AG20443 (cell line): ENCODE measurements at places on chromosomes 7 and 10.

DNA sequence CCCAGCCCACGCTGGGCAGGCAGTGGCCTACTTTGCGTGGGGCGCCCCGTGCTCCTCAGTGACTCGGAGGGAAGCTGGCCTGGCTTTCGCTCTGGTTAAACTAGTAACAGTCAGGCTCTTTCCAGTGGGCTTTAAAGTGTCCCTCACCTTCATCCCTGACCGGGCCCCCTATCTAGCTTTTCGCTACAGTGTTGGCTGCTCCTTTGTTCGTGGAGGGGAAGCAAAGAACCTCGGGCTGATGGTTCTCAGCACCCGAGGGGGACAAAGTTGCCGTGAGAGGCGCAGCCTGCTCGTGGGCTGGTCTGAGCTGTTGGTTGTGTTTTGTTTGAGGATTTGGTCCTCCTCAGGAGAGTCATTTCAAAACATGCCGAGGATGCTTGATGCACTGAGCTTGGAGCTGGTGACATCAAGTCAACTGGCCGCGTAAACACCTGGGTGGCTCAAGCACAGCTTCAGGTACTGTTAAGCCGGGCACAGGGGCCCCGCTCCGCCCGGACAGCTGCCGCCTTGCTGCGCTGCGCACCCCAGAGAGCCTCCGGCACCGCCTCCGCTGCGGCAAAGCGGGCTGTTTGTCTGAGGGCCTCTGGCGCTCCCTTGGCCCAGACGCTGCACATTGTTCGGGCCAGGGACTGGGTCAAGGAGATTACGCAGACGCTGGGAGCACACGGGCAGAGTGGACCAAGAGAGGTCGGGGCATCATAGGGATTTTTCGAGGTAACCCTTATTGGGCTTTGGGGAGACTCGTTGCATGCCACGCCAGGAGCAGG is 1.6 kb downstream of the DLX6 start:
- no peak for DNase-seq

GRCh38 chr7:124051681-124052377 is 19.0 kb upstream of the TMEM229A start:
- DNase-seq, result no peak

DNA sequence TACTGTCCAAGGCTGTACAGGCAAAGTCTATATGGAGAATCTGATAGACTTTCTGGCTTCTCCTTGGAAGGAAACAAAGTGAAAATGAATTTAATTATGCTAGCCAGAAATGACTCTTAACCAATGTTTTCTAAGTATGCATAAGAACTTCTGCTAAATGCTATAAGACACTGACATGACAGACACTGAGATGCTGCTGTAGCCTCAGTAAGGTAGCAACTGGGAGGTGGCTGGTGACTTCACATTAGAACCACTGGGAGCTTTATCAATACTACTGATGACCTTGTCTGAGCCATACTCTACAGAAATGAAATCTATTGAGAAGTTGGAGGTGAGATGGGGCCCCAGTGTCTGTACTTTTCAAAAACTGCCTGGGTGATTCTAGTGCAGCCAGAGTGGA is 188.6 kb downstream of the ZNF365 start:
- DNase-seq, result no peak

DNA sequence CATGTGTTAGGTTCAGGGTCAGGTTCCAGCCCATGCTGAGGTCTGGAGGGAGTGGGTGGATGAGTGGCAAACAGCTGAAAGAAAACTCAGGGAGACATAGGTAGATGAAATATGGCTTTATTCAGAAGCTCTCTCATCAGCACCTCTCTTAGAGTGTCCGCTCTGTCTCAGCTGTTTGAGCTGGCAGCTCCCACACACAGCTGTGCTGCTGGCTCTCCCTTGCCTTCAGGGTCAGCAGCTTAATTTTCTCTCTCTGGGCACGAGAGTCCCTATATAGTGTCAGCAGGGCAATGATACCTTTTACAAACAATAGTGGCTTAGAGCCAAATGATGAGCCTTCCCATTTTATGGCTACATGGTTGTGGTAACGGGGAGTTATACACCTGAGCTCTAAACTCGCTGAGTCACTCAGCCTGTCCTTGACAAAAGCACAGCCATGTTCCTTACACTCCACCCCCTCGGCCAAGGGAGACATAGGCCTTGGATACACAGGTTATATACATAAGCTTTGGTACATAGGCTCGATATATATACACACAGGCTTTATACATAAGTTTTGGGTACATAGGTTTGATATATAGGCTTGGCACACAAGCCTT is 10.4 kb downstream of the RNF133 start:
- DNase-seq, result no peak

- DNase-seq, result no peak
Observed at GRCh38 chr7:105098863-105099515, 85.0 kb downstream of the KMT2E start.

- DNase-seq, result no peak
Observed at GRCh38 chr10:42744134-42744701, 38.4 kb upstream of the BMS1 start.

DNA sequence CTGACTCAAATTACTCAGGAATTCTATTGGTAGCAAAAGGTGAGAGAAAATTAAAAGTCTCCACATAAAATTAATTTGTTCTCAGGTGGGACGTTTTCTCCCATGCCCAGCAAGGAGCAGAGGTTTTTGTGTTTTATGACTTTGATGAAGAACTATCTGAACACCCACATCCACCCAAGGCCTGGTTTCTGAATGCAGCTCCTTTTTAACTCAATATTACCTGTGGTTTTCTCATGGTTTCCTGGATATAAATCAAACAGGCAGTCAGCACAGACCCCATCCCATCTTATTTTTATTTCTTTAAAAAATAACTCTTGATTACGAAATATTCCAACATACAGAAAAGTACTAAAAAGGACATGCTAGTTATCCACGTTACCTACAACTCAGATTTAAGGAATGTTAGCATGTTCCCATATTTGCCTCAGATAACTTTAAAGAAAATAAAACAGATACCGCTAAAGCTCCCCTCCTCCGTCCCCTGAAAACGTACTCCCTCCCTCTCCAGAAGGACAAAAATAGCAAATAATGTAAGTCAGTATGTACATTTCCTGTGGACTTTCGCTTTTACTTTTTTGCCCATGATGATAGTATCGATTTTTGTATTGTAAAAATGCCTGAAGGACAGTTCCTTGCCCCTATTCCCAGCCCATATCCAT is 43.4 kb downstream of the GLI3 start:
- no peak for DNase-seq

- DNase-seq, result no peak
Observed at GRCh38 chr7:15424468-15424867, 137.3 kb downstream of the AGMO start.

- DNase-seq, result no peak
Observed at GRCh38 chr10:58704226-58704625, 191.6 kb downstream of the BICC1 start.

DNA sequence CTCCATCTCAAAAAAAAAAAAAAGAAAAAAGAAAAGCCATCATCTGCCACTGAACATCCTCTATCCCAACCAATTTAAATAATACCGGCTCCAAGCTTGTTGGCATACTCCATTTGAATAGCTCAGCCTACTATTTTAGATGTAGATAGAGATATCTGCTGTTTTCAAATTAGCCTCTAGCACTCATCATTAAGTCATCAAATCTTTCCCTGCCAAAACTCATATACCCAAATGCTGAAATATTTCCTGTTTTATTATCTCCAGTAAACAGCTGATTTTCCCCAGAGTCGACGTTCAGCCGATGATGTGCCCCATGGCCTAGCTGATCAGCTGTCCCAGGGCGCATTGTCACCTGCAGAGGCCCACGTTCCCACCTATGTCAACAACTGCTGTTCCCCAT is 34.5 kb upstream of the FRMD4A start:
- DNase-seq, result no peak
